ENCODE measurements at places on chromosomes 7 and 10.

- no peak for DNase-seq
Observed at GRCh38 chr10:71766717-71767419, 6.5 kb downstream of the VSIR start.

- DNase-seq = no peak
Observed at GRCh38 chr10:50419091-50419490, 167.8 kb upstream of the ASAH2 start.

- no peak for DNase-seq
Observed at GRCh38 chr7:41828911-41829310, 126.0 kb upstream of the INHBA start.

DNA sequence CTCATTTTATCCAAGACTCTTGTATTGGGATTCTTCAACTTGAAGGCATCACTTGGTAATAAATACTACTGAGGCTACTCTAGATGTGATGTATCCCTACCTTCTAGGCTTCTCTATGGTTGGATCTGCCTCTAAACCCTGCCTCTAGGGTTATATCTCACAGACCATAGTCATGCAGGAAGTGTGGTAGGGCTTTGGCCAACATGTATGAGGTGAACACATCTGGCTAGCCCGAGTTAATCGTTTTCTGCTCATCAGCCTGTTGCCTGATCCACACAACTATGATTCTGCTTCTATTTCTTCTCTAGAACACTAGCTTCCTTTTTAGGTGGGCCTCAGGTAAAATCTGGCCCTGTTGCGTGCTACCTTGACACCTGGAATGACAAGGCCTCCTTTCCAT is 78.7 kb upstream of the NME8 start:
- DNase-seq = no peak

DNA sequence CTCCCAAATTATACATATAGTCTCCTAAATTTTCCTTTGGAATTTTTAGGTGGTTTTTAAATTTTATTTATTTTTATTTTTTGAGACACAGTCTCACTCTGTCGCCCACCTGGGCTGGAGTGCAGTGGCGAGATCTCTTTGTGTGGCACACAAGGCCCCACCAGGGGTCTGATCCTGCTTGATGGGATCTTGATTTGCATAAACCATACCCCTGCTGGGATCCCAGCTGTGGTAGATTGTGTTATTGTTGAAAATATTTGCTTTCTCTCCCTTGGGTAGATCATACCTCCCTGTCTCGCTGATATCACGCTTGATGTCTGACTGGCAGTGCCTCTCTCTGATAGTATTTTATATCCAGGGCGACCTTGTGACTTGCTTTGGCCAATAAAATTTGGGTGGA is 5.6 kb upstream of the MUC3A start:
- DNase-seq = no peak

GRCh38 chr7:127391591-127392181 is 822 bp downstream of the ZNF800 start:
- peak; percentile 28 for DNase-seq

- DNase-seq = no peak
Observed at GRCh38 chr7:45123913-45124710, 12.6 kb upstream of the TBRG4 start.

DNA sequence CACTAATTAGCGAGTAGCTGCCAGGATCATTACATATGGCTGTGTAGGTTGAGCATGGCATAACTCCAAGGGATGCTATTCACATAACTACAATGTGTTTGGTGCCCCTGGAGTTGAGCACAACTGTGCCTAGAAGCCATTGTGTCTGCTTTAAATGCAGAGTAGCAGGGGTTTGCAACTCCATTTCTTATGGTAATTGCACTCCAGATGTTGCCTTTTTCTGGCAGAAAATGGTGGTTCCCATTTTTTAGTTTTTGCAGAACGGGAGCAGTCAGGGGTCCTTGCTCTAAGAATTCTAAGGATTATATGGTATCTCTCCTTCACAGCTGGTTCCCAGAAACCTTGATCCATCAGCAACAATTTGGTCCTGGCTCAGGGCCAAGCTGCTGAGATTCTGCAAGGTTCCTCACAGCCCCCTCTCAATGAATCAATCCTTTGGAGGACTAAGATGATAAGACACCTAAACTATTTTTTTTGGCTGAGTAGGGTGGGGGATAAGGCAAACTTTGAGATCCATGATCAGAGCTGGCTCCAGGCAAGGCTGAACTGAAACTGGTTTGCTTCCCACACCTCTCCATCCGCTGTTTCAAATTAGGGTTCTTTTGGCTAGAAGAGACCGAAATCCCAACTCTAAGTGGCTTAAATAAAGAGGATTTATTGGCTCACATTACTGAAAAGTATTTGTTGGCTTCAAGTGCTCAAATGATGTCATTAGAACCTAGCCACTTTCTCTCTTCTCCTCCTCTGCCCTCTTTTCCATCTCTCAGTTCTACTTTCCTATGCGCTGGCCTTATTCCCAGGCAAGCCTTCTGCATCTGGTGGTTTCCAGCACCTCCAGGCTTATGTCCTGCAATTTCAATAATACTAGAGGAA is 97.5 kb upstream of the CCDC6 start:
- no peak for DNase-seq

DNA sequence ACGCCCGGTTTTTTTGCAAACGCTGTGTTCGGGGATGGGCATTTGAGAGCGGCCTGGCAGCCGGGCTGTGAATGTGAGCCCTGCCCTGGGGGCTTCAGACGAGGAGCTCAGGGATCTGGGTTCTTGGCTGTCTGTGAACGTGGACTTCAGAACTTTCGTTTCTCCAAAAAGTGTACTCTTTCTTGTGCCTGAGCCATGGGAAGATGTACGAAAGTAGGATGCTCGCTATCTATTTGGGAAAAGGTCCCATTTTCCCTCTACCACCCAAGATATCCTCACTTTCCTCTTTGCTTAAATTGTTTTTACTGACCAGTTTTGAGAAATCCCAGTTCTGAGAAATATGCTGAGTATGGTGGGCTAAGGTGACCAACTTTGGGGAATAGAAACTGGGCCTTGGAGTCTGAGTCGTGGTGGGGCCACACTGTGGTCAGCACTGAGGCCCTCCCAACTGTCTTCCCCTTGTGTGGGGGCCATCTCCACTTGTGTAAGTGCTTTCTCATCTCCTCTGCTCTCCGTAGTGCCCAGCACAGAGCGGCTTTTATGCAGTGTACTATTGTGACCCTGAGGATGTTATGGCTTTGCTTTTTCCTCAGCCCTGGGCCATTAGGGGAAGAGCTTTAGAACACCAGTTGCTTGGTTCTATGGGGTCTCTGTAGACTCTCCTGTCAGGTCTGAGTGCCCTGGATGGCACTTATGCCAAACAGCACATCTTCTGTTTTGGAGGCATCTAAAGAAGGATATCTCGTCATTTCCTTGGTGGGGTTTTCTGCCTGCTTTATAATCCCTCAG is 918 bp downstream of the DBNL start:
- DNase-seq = no peak

- DNase-seq = no peak
Observed at GRCh38 chr10:13302821-13303555, 3.1 kb upstream of the PHYH start.

- DNase-seq = no peak
Observed at GRCh38 chr7:12469568-12469967, 65.9 kb upstream of the VWDE start.

DNA sequence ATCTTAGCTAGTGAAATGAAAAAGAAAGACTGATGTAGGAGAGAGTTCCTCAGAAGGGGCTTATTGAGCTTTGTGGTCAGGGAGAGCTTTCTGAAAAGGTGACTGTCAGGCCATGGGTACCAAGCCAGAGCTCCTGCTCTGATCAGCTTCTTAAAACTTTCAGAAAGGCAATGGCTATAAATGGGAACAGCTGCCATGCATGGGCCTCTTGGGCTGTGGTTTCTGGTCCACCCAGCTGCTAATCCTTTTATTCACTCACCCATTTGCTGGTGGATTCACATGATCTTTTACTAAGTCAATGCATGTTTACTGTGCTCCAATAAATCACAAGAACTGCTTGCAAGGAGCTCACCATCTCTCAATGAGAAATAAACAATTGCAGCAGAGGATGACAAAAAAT is 60.1 kb upstream of the ZPBP start:
- no peak for DNase-seq

GRCh38 chr7:45257284-45257683 is 99.7 kb downstream of the RAMP3 start:
- DNase-seq = no peak

GRCh38 chr7:65946904-65947303 is 35.1 kb downstream of the GUSB start:
- DNase-seq = no peak

- no peak for DNase-seq
Observed at GRCh38 chr7:4733936-4734528, 41.4 kb upstream of the AP5Z1 start.

DNA sequence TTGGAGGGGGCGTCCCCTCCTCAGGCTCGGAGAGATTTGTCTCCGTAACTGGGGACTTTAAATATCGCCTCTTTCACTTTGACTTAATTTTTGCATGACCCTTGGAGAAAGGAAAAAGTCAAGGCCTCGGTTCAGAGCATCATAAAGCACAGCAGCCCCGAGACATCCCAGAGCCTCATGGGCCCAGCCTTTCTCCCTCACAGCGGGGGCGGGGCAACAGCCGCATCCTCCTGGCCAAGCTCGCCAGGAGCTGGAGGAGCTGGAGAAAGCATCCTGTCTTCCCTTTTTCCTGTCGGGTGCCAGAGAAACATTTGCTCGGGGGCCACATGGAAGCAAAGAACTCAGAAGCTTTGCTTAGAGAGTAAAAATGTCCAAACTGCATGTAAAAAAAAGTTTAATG is 43.6 kb upstream of the DPYSL4 start:
- peak; percentile 54 for DNase-seq

DNA sequence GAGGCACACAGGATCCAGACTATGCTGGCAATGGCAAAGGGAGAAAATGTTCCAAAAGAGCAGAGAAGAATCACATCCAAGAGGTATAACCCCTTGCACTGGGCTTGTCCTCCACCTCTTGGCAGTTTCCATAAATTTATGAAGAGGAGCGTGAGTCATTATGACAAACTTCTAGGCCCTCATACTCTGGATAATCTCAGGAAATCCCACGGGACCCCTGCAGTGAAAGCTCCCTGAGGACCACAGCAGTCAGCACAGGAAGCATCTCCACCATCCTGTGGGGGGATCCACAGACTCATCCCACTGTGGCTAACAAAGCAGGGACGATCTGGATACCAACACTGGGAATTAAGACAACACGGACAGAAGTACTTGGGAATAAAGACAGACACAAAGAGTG is 30.3 kb upstream of the GPAM start:
- DNase-seq = no peak

DNA sequence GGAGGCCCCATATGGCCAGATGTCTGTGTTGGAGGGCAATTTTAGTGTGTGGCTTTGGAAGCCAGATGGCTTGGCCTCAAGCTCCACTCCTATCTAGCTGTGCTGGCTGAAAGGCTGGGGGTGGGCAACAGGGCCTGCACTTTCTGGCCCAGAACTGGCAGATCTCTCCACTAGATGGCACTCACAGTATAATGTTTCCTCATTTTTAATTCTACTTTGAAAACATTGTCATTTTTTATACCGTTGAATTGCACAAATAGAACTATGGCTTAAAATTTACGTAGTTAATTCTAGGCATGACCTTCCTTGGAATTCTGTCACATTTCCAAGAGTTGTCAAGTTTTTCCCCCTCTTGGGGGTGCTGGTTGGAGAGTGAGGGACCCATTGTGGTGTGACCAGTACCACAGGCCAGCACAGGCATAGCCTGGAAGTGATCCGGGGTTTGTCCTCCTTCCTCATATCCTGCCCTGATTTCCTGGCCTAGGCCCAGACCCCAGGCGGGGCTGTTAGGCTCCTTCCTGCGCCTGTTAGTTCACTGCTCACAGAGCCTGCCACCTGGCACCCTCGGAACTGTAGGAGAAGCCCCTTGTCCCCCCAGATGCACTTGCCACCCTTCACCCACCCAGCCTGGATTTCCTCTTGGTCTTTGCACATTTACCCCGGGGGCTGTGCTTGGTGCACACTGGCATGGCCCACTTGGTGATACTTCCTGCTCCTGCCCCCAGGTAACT is 52.8 kb downstream of the ARHGAP22 start:
- DNase-seq = peak; percentile 36

DNA sequence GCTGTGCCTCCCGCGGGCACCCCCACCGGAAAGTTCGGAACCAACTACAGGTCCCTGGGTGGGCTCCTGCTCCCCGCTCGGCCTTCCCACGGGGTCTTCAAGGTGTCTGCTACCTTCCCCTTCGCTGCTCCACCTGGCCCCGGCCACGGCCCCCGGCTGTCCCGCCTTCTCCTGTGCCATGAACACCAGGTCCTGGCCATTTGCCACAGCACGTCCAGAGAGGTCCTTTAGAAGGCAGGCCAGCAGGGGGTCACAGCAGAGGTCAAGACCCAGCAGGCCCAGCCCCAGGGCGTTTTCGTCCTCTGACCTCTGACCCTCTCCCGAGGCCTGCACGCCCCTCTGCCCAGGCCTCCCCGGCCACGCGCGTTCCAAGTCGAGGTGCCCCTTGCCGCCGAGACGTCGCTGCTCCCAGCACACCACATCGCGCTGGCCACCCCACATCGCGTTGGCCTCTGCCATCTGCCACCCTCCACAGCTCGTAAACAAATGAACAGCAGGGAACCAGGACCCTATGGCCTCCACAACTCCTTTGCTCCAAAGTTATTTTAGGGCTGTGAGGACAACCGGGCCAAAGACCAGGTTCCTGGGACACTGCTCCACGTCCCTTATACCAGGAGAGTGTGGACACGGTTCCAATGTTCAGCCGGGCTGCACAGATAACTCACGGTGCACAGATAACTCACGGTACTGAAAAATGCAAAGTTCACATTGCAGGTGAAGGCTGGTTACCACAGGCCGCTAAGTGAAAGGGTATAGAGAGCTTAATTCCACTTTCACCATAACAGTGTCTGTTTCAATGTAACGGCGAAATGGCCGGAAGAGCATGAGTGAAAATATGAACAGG is 74.3 kb downstream of the CFAP46 start:
- no peak for DNase-seq

DNA sequence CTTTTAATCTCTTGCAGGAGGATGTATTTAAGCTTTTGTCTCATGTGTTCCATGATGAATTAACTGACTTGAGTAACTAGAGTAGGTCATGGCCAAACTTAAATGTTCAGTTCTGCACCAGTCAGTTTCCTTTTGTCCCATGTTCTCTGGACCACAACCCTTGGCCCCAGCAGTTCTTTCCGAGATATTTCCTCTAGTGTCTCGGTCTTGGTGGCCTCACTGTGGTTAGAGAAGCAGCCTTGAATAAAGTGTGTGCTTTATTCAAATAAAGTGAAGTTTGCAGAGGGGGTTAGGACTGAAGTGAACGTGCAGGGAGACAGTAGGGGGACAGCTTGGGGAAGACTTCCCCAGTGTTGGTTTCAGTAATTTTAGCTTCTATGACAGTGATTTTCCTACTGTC is 9.3 kb downstream of the ZNF212 start:
- no peak for DNase-seq

DNA sequence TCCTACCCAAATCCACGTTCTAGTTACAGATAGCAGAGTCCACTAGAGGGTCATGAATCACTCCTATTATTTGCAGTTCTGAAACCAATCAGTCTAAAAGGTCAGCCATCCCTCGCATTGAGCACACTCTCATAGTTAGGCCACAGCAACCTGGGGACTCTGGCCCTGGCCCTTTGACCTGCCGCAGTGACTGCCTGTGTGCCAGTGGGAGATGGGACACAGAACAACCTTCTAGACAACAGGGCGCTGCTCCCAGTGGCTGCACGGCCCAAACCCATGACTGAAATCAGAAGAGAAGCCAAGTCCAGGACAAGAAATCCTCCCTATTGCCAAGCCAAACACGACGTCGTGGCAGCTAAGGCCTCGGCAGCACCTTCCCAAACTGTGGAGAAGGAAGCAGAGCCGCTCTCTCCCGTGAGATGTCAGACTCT is 158.5 kb downstream of the HERPUD2 start:
- DNase-seq = no peak

GRCh38 chr10:97659589-97659988 is 19.1 kb downstream of the PI4K2A start:
- no peak for DNase-seq

Measured in endothelial cell (in vitro differentiated cells).